ENCODE measurements at places on chromosomes 3 and 15.

DNA sequence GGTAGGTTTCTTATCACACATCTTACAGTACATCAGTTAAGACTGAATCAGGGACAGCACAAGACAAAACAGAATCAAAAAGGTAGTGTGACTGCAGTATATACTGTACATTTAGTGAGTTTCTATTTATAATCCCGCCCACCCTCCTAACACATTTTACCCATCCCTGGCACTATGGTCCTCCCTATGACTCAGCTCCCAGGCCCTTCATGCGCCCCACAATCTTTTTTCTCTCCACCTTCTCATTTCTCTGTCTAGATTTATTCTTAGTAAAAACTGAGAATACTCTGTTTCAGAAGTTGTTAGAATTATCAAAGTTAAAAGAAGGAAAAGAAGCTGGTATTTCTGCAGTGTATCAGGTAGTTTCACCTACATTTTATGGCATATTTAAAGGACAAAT is 427.3 kb downstream of the CNTN4 start:
- DNase-seq: no peak

- no peak for DNase-seq
Observed at GRCh38 chr3:180926526-180926925, 14.1 kb downstream of the FXR1 start.

- no peak for DNase-seq
Observed at GRCh38 chr15:82570721-82571508, 30.7 kb upstream of the RPS17 start.

- no peak for DNase-seq
Observed at GRCh38 chr3:42749753-42750231, 23.3 kb downstream of the CCDC13 start.

Measured in HCT116 (cell line).